ENCODE measurements at places on chromosomes 12 and 14.

DNA sequence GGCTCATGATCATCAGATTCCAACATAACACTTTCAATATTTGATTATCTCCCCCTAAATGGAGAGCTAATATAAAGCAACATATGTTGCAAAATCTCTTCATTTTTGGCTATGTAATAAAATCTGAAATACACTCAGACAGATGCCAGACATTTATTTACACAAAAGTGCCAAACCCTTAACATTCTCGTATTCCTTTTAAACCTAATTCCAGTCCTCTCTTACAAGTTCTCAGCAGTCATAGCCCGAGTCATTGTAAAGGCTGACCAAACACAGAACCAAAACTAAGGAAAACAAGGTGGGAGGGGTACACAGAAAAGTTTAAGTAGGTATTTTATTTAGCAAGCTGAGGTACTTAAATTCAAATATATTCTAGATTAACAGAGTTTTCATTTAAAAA, 81.4 kb downstream of the LRP6 start:
- DNase-seq, result no peak

DNA sequence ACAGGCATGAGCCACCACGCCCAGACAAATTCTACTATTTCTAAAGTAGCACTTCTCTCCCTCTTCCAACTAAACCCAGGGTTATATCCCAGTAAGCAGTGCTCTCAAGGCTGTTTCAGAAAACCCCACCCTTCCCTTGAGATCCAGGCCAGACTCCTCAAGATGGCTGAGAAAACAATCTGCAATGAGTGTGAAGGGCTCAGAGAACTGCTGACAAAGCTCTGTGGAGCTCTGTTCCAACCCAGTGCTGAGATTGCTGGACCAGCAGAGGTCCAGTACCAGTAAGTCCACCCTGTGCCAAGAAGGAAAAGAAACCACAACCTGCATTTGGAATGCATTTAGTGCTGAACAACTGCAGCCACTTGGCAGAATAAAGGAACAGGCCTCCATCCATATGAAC, 3.7 kb upstream of the IFFO1 start:
- DNase-seq, result no peak

GRCh38 chr12:39779768-39780340, 160.3 kb upstream of the ABCD2 start:
- DNase-seq, result no peak

DNA sequence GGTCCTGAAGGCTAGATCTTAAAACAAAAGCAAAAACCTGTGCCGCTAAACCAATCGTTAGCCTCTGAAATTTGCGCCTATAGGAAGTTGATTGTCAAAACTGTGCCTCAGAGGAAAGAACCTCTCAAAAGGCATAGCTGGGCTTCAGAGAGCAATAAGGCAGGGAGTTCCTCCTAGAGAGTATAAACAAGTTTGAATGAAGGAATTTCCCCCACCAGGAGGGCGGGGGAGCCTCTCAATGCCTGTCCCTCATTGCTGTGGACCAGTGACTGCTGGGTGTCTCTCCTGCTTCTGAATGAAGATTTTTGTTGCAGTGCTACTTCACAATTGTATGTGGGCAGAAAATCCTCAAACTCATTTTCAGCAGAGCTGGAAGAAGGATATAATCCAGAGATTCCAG, 88.6 kb downstream of the KCNK10 start:
- no peak for DNase-seq

- no peak for DNase-seq
Observed at GRCh38 chr12:12157424-12157823, 86.7 kb downstream of the BCL2L14 start.

Measured in left hindlimb (tissue), 1 donor.